WTC11 (cell line): ENCODE measurements at places on chromosomes 1 and 21.
A peak's percentile ranks its signal among the peaks of the same experiment; 100 is the strongest.

DNA sequence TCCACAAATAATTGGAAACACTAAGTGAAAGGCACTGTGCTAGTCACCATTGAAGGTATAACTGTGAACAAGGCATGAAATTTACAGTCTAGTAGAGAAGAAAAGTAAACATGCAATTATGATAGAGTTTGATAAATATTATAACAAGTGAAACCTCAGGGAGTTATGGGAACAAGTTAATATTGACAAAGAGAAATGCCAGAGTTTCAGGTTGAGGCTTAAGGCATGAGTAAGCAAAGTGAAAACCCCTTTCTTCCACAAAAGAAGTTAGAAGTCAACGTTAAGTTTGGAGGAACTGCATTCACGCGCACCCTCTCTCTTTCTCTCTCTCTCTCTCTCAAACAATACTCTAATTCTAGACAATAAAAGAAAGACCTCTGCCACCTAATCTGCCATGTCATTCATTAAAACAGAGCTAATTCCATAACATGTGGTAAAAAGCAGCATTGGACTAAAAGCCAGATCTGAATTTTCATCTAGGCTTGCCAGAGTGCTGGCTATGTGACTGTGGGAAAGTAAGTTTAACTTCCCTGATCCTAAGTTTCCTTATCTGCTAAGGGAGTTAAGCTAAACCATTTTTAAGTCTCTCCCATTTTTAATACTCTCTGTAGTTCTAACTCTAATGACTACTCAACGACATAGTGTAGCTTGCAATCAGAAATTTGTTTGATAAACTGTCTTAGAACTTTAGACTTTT is 22.0 kb downstream of the SLC44A5 start:
- DNase-seq, result no peak

DNA sequence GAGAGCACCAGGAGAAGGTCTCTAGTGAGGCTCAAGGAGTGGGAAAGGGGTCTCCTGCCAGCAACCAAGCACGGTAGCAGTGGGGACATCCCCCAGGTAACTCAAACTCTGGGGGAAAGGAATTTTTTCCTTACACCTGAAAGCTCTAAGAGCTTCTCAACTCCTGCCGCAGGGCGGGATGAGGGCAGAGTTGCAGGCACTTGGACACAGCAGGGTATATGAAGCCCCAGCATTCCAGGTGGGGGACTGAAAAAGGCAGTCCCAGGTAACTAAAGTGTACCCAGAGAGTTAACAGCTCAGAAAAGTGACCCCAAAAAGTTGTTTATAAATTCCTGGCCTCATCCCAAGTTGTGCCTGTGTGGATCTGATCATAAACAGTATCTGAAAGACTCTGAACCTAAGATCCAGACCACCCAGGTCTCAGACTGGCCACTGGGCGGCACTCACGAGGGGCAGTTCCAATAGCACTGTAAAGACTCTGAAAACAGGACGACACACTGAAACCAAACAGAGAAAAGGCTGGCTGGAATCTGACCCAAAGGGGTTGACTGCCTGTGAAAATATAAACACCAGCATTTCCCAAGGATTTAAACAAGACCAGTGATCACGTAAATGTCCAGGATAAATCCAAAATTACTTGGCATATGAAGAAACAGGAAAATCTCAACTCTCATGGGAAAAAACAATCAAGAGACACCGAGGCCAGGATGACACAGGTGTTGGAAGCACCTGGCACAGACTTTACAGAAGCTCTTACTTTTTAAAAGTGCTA is 47.5 kb downstream of the HSF2BP start:
- DNase-seq, result peak; percentile 74

- no peak for DNase-seq
Observed at GRCh38 chr1:205772607-205773032, 2.7 kb downstream of the RAB29 start.

DNA sequence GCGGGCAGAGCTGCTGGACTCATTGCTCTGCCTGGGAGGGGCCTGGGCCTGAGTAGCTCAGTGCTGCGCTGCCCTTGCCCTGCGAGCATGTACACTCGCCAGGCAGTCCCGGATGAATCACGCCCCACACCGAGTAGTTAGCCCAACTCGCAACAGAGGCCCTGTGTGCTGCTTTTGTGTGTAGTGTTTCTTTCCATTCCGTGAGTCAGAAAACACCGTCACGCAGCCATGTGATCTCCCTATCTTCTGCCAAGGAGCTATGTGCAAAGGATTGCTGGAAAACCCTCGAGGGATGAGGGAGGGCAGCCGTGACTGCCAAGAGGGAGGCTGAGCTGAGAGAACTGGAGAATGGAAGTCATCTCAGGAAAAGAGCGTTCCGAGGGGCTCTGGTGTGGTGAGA is 37.3 kb downstream of the NENF start:
- no peak for DNase-seq

DNA sequence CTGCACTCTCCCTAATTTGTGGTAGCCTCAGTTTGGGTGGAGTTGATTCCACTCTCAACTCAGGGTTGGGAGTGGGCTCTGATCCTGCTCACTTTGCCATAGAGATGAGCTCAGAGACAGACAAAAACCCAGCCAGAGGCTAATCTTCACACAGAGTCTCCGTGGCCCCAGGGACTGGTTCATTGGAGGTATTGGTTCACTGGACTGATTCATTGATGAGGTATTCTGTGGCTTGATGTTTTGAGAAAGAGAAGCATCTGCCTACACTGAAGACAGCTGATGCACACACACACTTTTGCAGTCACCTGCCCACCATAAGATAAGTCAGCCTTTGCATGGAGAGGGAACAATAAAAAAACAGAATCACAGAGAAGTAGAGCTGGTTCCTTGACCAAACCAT is 183.8 kb downstream of the AJAP1 start:
- DNase-seq, result no peak

- DNase-seq, result no peak
Observed at GRCh38 chr1:189769448-189769847, 708.2 kb downstream of the BRINP3 start.

GRCh38 chr1:228315484-228315944 is 91.1 kb downstream of the TRIM11 start:
- DNase-seq, result no peak

DNA sequence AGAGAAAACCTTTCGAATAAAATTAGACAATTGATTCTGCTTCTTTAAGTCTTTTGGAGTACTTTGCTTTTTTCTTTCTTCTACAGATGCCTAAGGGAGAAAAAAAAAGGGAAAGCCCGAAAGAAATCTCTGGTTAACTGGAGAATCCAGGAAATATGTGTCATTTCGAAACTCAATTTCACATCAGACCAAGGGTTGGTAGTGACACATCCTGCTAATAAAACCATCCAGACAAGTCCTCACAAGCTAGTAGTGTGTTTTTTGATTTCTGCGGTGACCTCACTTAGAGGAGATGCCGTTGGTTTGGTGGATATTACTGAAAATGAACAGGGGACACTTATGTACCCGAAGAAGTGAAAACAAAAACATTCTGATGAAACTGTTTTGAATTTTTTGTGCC is 726.5 kb upstream of the ADAMTS5 start:
- DNase-seq, result no peak

DNA sequence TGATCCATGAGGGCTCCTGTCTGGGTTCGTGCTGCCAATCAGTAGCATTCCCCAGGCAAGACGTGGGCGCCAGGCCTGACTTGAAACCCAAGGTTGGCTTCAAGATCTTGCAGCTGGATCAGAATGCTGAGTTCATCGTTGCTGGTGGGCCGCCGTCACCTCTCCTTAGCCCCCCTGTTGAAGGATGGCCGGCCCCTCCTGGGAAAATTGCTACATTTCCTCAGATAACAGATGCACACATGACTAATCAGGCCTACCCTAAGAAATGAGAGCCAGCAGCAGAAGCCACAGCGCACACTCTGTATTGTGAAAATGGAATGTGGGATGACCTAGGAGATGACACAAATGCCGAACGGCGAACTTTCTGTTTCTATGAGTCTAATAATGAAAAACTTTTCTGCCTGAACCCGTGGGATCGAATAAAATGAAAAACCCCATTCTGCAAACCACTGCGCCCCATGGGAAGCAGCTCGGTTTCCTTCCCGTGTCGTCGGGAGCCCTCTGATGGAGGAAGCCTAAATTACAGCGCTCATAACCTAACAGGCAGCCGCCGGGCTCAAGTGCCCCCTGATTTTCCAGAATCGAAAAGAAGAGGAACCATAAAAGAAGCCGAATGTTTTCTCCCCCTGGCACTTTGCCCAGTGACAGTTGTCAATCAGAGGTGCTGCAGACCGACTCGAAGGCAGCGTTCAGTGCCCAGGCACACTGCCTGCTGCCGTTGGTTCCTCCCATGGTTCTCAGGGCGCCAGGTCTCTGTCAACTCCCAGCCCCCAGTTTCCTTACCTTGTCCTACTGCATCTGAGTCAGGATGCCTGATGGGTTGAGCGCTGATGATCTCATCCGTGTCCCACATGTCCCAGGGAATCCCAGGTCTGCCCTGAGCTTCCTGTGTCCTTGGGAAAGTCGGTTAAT is 38.2 kb upstream of the H6PD start:
- DNase-seq, result peak; percentile 75

DNA sequence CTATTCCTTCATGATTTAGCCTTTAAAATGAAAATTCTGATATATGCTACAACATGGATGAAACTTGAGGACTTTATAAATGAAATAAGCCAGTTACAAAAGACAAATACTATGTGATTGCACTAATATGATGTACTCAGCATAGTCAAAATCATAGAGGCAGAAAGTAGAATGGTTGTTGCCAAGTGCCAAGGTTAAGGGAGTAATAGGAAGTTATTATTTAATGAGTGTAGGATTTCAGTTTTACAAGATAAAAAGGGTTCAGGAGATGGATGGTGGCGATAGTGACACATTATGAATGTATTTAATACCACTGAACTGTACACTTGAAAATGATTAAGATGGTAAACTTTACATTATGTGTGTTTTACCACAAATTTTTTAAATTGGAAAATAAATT is 73.1 kb upstream of the FMN2 start:
- no peak for DNase-seq

- DNase-seq, result no peak
Observed at GRCh38 chr1:15465674-15466073, 9.1 kb downstream of the CELA2A start.

DNA sequence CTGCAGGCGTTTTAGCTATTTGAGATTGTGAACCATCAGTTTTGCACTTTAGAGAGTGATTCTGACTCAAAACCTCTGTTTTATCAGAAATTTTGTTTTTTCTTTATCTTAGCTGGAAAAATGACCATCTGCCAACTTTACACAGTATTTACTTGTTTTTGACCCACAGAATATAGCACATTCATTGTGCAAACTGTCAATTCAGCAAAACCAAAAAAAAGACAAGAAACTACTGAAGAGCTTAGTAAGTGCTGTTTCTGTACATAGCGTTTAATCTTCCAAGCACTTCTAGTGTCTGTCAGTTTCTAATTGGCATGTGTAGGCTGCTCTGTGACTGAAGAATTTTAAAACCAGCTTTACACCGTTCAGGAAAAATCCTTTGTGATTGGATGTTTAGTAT is 76.0 kb upstream of the VANGL1 start:
- no peak for DNase-seq

DNA sequence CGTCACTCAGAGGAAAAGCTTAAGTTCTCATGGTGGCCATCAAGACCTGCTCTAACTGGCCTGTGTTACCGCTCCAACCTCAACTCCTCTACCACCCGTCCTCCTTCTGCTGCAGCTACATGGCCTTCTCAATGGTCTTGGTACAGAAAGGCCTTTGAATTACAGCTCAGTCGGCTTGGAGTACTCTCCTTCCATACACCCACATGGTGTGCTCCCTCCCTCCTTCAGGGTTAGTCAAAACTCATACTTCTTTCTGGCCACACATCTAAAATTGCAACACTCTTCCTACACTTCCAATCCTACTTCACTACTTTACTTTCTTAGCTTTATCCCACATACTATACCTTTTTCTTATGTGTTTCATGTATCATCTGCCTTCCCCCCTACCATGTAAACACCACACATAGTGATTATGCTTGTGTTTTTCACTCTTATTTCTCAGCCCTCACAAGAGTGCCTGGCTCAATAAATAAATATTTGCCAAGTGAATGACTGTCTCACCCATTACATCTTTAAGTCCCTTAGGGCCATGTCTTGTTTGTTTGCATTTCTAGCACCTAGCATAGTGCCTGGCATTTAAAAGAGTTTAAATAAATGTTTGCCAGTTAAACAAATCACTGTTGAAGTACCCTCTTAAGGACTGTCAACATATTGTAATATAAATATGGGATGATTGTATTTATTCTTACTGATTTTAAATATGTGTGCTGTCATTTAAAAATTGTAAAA is 37.6 kb upstream of the HMCN1 start:
- no peak for DNase-seq

DNA sequence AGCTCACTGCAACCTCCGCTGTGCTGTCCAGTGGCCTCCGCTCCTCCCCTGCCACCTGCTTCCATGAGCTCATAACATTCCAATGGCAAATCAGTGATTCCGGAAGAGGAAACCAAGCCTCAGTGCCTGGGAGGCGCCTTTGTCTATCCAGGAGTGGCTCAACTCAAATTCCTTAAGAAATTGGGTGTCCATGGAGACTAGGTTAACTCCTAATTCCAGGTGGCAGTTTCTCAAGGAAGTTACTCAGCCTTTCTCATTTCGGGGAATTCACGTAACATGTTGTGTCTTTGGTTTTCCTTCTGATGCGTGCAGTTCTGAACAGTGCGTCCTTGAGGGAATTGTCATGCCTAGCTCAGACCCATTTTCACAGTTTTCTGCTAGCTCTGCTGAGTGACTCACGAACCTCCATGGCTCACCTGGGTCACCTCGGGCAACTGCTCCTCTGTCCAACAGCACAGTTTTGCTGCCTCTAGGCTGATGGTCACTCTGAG is 89.9 kb upstream of the DSCAM start:
- no peak for DNase-seq

GRCh38 chr1:199983531-199983930 is 44.0 kb upstream of the NR5A2 start:
- DNase-seq, result no peak

DNA sequence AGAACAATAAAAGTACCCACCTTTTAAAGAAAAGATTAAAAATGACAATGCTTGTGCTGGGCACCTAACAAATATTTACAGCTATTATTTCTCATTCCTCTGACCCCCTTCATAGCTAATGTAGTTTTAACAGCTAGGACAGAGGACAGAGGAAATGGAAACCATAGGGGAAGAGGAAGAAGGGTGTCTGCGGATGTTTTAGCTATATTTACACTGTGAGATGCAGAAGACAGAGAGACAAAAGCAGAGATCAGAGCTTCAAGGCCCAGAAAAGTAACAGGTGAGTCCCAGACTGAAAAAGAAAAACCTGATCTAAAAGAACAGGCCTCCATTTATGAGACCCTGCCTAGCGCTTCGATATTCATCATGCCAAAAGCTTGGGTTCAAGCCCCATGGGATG is 72.0 kb downstream of the ZNF281 start:
- no peak for DNase-seq

DNA sequence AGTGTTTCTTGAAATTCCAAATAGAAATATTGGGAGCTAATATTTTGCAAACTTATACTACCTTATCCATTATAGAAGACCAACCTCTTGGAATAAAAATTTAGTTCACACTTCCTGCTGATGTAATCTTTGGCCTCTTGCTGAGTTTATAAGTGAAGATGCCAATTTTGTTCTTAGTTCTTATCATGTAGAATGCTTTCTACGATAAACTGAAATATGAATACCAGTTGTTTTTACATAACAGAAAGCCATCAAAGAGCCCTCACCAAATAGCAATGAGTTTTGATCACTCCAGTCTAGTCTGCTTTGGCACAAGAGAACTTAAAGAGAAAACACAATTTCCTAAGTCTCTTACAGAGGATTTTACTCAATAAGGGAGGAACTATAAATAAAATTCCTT is 89.5 kb downstream of the DENND1B start:
- no peak for DNase-seq
